ENCODE measurements at places on chromosomes 5 and 9. TPM values are rescaled to one million over a fixed set of nuclear protein-coding genes. Genes with fewer than 3 reads are reported as not detected.

FRMPD1 gene
- total RNA-seq = 0.28 TPM

- no peaks in the 10 kb centered on the region for H3K27me3 ChIP-seq
- H3K36me3 ChIP-seq = no peaks in the 10 kb centered on the region
- DNase-seq = no peak
These were observed 20.5 kb upstream of the CCL28 start for GRCh38 chr5:43432486-43433375.

ELAVL2 gene
- total RNA-seq = 0.36 TPM

- H3K27me3 ChIP-seq = no peaks in the 10 kb centered on the region
- no peak overlapping the region for H3K27ac ChIP-seq
- no peaks in the 10 kb centered on the region for H3K36me3 ChIP-seq
- DNase-seq = no peak
- no peak overlapping the region for H3K4me3 ChIP-seq
These were observed 2.6 kb downstream of the CCDC125 start for GRCh38 chr5:69329905-69330489.

GABBR2 gene
- total RNA-seq = under 0.01 TPM

DNA sequence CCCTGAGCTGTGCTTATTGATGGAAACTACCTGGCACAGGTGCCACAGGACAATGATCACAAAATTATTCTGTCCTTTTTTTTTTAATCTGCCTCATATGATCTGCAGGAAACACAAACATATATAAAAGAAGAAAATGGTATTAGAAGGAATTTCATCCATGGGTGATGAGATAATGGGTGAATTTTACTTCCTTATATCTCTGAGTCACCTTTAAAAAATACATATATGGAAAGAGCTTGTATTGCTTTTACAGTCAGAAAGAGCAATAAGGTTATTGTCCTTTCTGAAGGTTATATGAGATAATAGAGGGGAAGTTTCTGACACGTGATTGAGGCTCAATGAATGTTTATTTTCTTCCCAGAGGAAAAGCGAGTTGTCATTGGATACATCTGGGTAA, 31.6 kb downstream of the NEURL1B start:
- no peak overlapping the region for H3K27ac ChIP-seq
- peaks cover 6% of the 10 kb centered on the region for H3K36me3 ChIP-seq
- no peak overlapping the region for H3K4me3 ChIP-seq
- no peaks in the 10 kb centered on the region for H3K27me3 ChIP-seq
- no peak for DNase-seq
- peaks cover 45% of the 10 kb centered on the region for H3K4me1 ChIP-seq

OLFML2A gene
- 147 TPM for total RNA-seq

GRCh38 chr9:114603248-114603647, 7.8 kb upstream of the TMEM268 start:
- no peak overlapping the region for H3K4me3 ChIP-seq
- H3K27ac ChIP-seq = no peak overlapping the region
- DNase-seq = no peak

- H3K4me1 ChIP-seq = no peaks in the 10 kb centered on the region
- no peaks in the 10 kb centered on the region for H3K27me3 ChIP-seq
- no peak for DNase-seq
- H3K27ac ChIP-seq = no peak overlapping the region
- H3K4me3 ChIP-seq = no peak overlapping the region
These were observed 74.1 kb upstream of the GHR start for GRCh38 chr5:42349163-42349562.

GRCh38 chr9:122091682-122092592, 1.2 kb downstream of the TTLL11 start:
- no peaks in the 10 kb centered on the region for H3K36me3 ChIP-seq
- peak overlapping the region; percentile 92 for H3K27ac ChIP-seq
- H3K4me1 ChIP-seq = no peaks in the 10 kb centered on the region

COX7C gene
- total RNA-seq = 851 TPM

DNA sequence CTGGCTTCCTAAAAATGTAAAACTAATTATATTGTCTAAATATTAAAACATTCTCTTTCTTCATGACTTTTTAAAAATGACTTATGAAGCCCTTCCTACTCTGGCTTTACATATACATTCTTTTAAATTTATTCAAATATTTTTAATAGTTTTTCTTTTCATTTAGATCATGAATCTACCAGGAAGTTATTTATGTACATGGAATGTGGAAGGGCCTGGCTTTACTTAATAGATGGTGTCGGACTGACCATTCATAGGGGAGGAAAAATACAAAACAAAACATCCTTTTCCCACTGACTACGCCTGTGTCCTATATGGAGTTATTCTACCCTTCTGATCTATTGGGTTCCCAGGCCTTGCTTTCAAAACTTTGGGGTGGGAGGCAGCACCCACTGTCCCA, 129.8 kb downstream of the MACROH2A1 start:
- DNase-seq = no peak
- H3K4me1 ChIP-seq = no peaks in the 10 kb centered on the region
- no peak overlapping the region for H3K4me3 ChIP-seq
- H3K27me3 ChIP-seq = no peaks in the 10 kb centered on the region
- H3K36me3 ChIP-seq = no peaks in the 10 kb centered on the region
- peak overlapping the region; percentile 70 for H3K27ac ChIP-seq

CSF1R gene
- 29.6 TPM for total RNA-seq

GRCh38 chr9:124306098-124306735, 48.5 kb downstream of the NEK6 start:
- peaks cover 34% of the 10 kb centered on the region for H3K36me3 ChIP-seq
- H3K27ac ChIP-seq = peak overlapping the region; percentile 7
- H3K4me1 ChIP-seq = peaks cover 25% of the 10 kb centered on the region

SPACA9 gene
- total RNA-seq = 4.3 TPM

DNA sequence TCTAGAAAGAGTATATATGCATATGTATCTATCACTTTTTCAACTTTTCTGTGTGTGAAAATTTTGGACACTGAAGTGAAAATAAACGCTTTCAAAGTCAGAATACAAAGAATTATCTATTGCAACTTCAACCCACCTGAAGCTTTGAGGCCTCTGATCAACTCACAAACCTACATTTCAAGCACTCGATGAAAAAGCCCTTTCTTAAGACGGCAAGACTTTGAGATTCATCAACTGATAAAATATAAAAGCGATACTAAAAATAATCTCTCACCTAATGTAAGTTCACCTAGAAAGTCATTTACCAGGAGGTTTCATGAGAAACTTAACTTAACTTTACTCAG, 1.2 kb downstream of the GOLPH3 start:
- H3K27me3 ChIP-seq = no peaks in the 10 kb centered on the region
- peak overlapping the region; percentile 76 for H3K4me3 ChIP-seq
- H3K36me3 ChIP-seq = peaks cover 32% of the 10 kb centered on the region
- no peaks in the 10 kb centered on the region for H3K4me1 ChIP-seq
- H3K27ac ChIP-seq = peak overlapping the region; percentile 100

DNA sequence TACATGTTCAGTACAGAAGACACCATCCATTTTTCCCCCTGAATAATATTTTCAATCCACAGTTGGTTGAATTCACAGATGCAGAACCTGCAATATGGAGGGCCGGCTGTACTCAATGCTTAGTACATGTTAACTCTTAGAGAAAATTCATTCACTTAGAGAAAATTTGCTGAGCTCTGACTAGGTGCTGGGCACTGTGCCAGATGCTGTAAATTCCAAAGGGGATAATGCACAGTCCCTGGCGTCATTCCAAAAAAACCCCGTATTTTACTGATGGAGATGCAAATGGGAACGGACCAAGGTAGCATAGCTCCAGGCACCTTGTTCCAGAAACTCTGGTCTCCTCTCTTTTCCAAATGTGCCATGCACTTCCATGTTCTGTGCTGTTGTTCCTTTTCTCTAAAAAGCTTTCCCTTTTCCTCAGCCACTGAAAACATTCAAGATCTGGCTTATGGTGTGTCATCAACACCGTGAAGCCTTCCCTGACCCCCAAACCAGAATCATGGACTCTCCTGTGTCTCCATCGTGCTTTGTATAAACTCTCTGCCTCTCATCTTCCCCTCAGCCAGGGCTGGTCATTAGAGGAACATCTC, 55.7 kb upstream of the COL15A1 start:
- DNase-seq = no peak
- no peak overlapping the region for H3K4me3 ChIP-seq
- H3K27me3 ChIP-seq = no peaks in the 10 kb centered on the region
- peaks cover 5% of the 10 kb centered on the region for H3K4me1 ChIP-seq

DNA sequence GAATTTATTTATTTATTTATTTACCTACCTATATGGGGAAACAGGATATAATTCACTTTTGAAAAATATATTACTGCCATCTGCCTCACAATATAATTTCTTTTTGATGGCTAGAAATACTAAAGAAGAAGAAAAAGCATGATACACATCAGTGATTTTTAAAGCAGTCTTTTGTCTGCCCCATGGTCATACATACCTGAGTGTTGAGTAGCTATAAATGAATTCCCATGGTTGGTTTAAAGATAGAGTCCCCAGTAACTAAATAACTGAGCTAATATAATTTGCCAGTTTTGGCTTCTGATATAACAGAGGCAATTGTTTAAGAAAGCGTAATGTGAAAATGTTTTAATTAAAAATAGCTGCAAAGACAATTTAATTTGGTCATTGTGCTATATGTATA, 447.8 kb downstream of the PDE4D start:
- no peak overlapping the region for H3K4me3 ChIP-seq
- no peak for DNase-seq
- H3K27ac ChIP-seq = no peak overlapping the region
- no peaks in the 10 kb centered on the region for H3K36me3 ChIP-seq

DNA sequence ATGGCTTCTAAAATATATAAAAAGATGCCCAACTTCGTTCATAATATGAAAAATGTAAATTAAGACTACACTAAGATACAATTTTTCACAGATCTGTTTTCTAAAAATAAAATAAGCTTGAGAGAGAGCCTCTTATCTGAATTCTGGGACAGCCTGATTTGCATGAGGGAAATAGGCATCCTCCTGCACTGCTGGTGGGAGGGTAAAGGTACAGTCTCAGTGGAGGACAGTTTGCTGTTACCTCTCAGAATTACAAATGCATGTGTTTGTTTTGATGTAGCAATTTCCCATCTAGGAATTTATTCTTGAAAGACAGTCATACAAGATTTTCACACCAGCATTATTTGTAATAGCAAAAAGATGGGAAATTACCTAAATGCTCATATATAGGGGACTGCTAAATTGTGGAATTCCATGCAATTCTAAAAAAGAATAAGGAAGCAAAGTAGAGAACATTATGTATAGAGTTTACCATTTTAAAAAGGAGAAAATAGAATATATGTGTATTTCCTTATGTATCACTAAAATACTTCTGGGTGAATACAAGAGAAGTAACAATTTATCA, 75.7 kb downstream of the ZSWIM6 start:
- no peak overlapping the region for H3K4me3 ChIP-seq
- DNase-seq = no peak
- peaks cover 20% of the 10 kb centered on the region for H3K4me1 ChIP-seq
- H3K27me3 ChIP-seq = no peaks in the 10 kb centered on the region

GRCh38 chr5:91281401-91281800, 101.7 kb downstream of the ARRDC3 start:
- peak overlapping the region; percentile 89 for H3K27ac ChIP-seq
- no peaks in the 10 kb centered on the region for H3K27me3 ChIP-seq
- H3K4me1 ChIP-seq = peaks cover 24% of the 10 kb centered on the region

DNA sequence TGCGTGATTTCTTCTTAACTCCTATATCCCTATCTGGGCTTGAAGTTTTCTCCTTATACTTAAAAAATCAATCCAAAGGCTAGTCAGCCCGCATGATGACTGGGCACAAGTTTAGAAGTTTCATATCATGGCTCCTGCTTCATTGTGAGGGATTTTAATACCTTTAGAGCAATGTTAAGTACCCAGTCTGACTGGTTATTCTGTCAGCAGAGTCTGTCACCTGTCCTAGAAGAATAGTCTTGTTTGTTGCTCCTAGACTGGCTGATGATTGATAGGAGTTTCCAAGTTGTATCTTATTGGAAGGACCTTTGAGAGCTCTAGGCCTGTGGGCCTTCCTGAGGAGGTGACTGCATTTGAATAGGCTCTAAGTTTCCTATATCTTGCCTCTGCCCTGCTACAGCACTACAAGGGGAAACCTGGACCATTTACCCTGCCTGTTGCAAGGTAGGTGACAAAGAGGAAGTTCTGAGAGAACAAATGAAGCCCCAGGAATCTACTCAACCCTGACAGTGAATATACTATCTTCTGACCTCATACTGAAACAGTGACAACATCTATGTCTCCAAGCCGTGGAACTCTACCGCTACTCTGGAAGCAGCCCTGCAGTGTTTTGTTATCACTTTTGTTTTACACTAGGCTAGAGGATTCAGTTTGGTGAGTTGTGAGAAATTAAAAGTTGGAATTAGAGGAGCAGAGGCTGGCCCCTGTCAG, 66.5 kb downstream of the F2RL2 start:
- H3K27ac ChIP-seq = no peak overlapping the region
- H3K4me1 ChIP-seq = no peaks in the 10 kb centered on the region
- DNase-seq = no peak
- no peak overlapping the region for H3K4me3 ChIP-seq

DNA sequence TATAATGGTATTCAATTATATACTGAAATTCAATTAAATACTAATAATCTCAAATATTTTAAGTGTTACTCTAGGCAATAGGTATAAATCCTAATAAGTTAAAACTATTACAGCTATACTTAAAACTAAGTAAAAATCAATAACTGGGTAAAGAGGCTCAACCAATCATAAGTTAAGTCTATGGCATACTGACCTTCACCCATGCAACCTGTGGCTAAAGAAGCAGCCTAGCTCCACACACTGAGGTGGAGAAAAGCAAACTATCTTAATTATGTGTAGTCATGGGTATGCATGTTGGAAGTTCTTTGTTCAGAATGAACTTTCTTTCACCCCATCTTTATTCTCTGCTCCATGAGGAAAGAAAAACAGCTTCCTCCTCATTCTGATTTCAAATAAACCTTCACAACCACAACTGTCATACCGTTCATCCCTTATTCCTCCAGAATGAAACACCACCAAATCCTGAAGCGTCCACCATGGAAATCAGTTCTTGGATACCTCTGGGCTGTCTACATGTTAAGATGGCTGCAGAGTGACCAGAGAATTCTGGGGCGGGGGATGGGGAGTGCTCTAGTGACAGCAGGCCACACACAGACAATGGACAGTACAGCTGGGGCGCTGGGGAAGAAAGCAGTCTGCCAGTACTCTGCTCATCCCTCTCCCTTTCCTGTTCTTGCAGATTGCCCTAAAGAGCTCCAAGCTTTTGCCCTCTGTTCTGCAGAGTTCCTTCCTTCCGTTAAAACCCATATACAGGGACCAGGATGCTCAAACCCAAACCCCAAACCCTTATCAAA, 62.3 kb downstream of the RIGI start:
- no peak overlapping the region for H3K4me3 ChIP-seq
- no peaks in the 10 kb centered on the region for H3K27me3 ChIP-seq
- DNase-seq = no peak
- no peak overlapping the region for H3K27ac ChIP-seq

DNA sequence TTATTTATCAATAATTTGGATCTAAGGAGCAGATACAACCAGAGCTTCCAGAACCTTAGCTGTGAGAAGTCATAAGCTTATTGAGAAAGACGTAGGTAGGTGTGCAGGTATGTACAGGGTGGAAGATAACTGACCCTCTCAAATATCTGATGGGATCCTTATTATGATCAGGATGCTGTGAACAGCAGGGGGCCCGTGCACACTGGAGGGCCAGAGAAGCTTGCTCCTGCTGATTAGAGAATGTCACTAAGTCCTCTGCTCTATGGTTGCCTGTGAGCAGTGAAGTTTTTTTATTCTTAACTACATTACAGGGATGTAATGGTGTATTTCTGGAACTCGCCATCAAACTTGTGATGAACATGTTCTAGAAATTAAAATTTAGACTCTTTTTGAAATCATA, 108.9 kb upstream of the POU5F2 start:
- H3K4me1 ChIP-seq = no peaks in the 10 kb centered on the region
- H3K36me3 ChIP-seq = no peaks in the 10 kb centered on the region
- no peaks in the 10 kb centered on the region for H3K27me3 ChIP-seq
- no peak overlapping the region for H3K4me3 ChIP-seq
